ENCODE measurements at places on chromosomes 12 and 14.

GRCh38 chr14:52455291-52456088 lies 96.8 kb downstream of the TXNDC16 start:
- DNase-seq = no peak

DNA sequence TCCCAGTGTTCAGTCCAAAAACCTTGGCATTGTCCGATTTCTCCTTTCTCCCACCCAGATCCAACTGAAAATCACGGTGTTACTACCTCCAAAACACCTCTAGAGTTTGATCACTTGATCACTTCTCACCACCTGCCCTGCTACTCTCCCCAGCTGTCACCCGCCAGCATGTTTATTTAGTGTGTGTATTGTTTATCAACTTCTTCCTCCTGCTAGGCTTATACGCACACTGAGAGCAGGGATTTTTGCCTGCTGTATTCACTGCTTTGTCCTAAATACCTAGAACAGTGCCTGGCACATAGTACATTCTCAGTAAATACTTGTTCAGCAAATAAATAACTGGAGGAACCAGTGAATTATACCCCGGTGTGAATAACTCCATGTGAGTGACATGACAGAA lies 5.0 kb downstream of the BDKRB1 start:
- no peak for DNase-seq

GRCh38 chr14:66717561-66718140 lies 209.7 kb downstream of the GPHN start:
- DNase-seq = no peak

GRCh38 chr14:52473557-52473956 lies 78.7 kb downstream of the TXNDC16 start:
- DNase-seq = no peak

GRCh38 chr12:62323386-62323785 lies 63.2 kb downstream of the USP15 start:
- DNase-seq = no peak

- DNase-seq = no peak
Observed at GRCh38 chr12:116644806-116645205, 85.6 kb downstream of the MAP1LC3B2 start.

GRCh38 chr14:104933746-104934733 lies 9.4 kb downstream of the PLD4 start:
- peak; percentile 46 for DNase-seq

DNA sequence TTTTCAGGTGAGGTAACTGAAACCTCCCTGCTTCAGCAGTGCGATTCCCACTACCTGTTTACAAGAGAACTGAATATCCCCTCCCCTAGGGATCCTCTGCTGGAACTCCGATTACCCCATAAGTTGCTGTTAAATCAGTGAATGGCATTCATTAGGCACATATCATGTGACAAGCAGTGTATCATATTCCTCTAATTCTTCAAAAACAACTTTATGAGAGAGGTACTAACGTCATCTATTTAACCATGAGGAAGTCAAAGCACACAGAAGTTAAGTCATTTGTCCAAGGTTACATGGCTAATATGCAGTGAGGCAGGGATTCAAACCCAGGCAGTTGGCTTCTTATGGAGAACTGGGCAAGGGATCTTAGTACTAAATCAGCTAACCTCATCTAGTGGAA lies 43.9 kb upstream of the PCED1B start:
- DNase-seq = no peak

DNA sequence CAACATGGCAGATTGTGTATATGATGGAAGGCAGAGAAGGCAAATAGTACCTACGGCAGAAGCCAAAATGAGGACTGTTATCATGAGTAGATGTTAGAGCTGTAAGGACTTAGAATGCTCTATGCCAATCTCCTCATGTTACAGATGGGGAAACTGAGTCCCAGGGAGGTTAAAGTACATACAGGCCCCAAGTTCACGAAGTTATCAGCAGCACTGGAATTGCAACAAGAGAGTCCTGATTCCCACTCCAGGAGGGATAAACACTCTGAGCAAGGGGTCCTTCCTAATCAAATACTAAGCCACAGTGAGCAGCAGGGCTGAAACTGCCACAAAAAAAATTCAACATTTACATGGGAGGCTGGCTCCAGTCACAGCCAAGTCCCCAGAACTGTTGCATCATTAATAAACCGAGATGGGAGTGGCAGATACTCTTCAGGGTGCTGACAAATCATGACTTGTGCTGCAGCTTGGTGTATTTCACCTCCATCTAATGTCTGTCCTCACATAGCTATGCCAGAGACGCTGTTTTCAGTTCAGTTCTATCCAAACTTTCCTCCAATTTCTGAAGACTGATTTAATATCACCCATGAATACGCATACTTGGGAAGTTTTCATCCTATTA lies 24.2 kb downstream of the NUAK1 start:
- no peak for DNase-seq

GRCh38 chr14:61659582-61659981 lies 35.7 kb upstream of the HIF1A start:
- DNase-seq = no peak

- DNase-seq = no peak
Observed at GRCh38 chr12:54417712-54418440, 1.2 kb downstream of the ITGA5 start.

DNA sequence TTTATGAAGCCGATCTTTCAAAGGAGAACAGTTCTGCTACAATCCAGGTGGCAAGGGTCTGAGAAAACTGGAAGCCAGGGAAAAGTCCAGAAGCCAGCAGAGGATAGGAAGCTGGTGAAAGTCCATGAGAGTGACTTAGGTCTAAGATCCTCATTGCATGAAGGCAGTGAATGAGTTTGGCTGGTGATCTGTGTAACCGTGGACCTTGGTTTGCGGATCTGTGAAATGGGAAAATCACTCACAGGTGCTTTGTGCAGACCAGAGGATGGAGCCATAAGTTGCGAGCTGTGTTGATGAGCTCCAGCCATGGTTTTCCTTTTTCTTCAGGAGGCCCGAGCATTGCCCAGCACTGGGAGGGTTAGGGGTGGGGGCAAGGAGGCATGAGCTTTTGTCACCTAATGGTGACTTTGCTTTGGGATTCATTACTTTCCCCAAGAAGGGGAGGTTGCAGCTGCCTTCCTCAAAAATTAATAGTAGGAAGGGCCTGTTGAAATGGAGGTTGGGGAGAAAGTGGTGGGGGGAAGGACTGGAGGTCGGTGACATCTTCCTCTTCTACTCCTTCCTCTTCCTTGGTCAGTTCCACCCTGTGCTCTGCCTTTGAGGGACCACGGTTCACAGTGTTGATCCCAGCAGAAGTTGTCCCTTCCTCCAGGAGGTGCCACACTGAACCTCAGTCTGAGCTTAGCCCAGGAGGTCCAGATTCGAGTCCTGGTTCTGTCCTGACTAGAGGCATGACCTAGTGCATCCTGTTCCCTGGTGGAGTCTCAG lies 20.3 kb upstream of the SERPINA6 start:
- DNase-seq = no peak

- DNase-seq = no peak
Observed at GRCh38 chr14:76371066-76371465, 4.9 kb upstream of the ESRRB start.

- DNase-seq = no peak
Observed at GRCh38 chr12:42810006-42810405, 220.5 kb upstream of the PRICKLE1 start.

DNA sequence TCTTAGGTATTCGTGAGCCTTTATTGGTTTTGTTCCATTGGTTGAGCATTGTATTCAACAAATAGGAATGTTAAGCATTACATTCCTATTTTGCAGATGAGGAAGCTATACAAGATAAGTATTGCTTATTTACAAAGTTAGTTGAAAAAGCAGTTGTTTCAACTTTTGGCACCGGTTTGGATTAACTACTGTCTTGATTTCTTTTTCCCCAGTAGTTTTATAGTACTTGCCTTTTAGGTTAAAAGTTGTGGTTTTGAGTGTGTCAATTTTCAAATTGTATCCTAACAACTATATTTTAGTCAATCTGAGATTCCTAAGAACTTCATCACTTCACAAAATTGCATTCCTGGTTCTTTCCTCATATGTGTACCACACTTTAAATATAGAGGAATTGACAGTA lies 23.8 kb upstream of the MBIP start:
- no peak for DNase-seq
